ENCODE measurements at places on chromosomes 2 and 18. TPM values are rescaled to one million over a fixed set of nuclear protein-coding genes. Genes with fewer than 3 reads are reported as not detected.

- DNase-seq, result no peak
Measured at GRCh38 chr2:214781226-214781625, 28.3 kb downstream of the BARD1 start.

DNA sequence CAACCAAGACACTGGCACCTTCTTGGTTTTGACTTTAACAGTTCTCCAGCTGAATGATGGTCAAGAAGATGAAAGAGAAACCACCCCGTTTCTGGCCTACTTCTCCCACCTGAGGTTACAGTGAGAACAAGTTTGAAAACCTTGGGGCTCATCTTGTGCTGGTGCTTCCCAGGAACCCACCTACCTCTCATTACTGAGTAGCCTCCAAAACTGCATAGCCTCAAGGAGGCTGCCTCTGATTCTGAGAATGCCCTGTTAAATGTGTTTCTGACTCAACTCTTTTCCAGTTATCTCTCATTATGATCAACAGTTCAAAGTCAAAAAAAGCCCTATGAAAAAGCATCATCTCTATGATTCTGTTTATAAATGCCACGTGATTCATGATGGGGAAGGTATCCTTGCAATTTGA is 121.9 kb downstream of the CACNB4 start:
- no peak for DNase-seq

Gene ONECUT2
- not detected for total RNA-seq

Gene MXD1
- 16.0 TPM for total RNA-seq

Gene DSG1
- not detected for total RNA-seq

DNA sequence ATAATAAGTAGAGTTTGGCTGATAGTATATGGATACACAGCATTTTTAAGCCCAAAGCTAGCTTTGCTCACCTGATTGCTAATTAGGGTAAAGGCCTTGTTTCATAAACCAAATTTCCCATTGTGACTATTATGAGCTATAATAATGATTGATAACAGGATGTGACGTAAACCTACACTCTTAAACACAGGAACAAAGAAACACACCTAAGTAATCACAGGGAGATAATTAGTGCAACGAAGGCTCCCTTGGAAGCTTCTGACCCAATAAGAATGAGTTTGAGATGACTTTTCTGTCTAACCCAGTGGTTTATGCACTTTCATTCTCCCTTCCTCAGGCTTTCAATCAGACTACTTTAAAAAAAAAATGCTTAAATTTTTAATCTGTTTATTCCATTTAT is 683.2 kb downstream of the SATB2 start:
- DNase-seq, result no peak

- no peak for DNase-seq
Measured at GRCh38 chr18:27382567-27383216, 197.6 kb upstream of the CHST9 start.

DNA sequence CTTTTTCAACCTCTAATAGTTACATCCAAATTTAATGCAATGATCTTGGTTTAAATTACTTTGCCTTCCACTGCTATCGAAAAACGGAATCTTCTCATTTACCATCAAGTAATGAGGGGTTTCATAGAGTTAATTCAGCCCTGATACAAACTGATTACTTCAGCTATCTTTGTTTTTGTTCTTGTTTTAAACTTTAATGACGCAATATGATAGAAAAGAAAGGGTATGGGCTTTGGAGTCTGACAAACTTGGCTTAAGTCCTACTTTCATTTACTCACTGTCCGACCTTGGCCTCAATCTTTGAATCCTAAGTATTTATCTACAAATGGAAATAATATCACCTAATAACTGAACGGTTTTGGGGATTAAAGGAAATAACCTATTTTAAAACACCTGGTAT is 16.1 kb downstream of the ADAM17 start:
- no peak for DNase-seq

GRCh38 chr2:88345842-88346241 is 106.7 kb downstream of the FOXI3 start:
- DNase-seq, result no peak

DNA sequence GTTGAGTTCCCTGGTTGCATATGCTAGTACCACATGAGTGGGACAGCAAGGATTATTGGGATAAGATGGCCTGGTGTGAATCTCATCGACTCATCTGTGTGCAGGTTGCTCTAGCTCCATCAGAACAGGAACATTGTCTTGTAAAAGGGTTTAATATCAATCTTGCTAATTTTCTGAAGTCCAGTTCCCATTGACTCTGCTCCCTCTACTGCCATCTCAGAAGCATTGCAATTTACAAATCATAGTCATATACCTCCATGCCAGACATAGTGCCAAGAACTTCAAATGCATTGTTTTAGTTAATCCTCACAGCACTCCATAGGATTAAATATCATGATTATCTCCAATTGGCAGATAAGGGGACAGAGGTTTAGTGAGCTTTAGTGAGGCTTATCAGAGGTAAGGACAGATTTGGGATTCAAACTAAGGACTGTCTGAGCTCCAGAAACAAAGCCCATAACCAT is 4.8 kb upstream of the STAT4 start:
- DNase-seq, result no peak

Gene RGPD3
- 0.16 TPM for total RNA-seq

GRCh38 chr2:235911633-235912233 is 256.5 kb downstream of the GBX2 start:
- DNase-seq, result no peak

GRCh38 chr2:178114462-178114861 is 2.2 kb downstream of the RBM45 start:
- no peak for DNase-seq

Measured in activated T-helper 1 cell treated with anti-CD3 and anti-CD28 coated beads, Interleukin-12 subunit alpha, Interleukin-12 subunit beta, Interleukin-2, Interleukin-4 antibody, amounts not matched to agents 30 ng/mL and 10 ng/mL and 1 ng/mL, durations not matched to agents 14 hours and 24 hours and 36 hours (primary cell).